ENCODE measurements at places on chromosomes 3 and 15.

DNA sequence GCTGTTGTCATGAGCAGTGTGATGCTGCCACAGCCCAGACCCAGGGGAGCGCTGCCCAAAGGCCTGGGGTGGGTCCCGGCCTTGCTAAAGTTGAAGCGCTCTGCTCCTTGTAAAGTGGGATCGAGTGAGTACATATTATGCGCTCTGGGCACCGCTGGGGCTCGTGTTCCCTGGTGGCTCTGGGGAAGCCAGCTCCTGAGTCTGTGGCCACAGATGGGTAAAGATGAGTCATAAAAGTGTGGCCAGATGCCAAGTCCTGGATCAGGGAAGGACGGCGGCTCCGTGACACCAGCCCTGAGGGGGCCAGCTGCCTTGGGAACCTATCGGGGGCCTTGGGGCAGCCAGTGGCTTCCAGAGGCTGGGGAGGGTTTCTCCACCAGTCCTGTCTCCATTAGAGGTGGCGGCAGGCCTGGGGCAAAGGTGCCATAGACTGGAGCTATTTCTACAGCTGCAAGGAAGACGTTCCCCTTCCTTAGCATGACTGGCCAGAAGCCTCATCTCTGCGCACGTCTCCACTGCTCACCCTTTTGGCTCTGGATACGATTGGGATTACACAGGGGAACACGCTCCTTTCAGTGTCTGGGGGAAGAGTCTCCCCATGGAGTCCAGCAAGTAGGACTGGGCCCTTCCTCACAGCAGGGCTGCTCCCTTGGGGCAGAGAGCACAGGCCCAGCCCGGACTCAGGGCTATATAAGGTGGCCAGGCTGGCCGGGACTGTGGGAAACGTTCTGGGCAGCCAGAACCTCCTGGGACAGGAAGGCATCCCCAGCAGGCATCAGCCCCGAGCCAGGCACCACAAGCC lies 1.2 kb upstream of the ITIH4 start:
- H3K27ac ChIP-seq = no peak overlapping the region
- H3K4me1 ChIP-seq = no peaks in the 10 kb centered on the region
- H3K36me3 ChIP-seq = no peaks in the 10 kb centered on the region
- no peak for DNase-seq
- H3K4me3 ChIP-seq = no peak overlapping the region

DNA sequence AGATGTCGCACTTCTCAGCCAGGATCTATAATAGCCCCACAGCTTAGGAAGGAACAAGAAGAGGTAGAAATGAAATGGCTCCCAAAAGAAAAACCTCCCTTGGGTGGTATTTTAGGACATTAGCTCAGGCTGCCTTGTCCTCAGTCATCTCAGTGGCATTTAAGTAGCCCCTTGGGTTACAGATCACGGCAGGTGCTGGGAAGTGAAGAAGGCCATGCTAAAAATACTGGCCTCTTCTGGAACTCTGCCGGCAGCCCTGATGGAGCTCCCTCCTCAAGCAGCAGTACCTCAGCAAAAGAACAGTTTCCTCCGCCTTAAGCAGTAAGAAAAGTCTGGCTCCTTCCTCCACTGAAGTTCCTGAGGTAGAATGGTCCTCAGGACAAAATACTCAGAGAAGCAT lies 7.3 kb upstream of the TPM1 start:
- no peak overlapping the region for H3K4me3 ChIP-seq
- H3K36me3 ChIP-seq = no peaks in the 10 kb centered on the region
- no peaks in the 10 kb centered on the region for H3K4me1 ChIP-seq
- H3K27ac ChIP-seq = no peak overlapping the region

- H3K27me3 ChIP-seq = no peaks in the 10 kb centered on the region
- peaks cover 9% of the 10 kb centered on the region for H3K4me1 ChIP-seq
- peaks cover 35% of the 10 kb centered on the region for H3K36me3 ChIP-seq
- no peak overlapping the region for H3K27ac ChIP-seq
Measured at GRCh38 chr15:51861557-51862359, 32.3 kb downstream of the TMOD3 start.

DNA sequence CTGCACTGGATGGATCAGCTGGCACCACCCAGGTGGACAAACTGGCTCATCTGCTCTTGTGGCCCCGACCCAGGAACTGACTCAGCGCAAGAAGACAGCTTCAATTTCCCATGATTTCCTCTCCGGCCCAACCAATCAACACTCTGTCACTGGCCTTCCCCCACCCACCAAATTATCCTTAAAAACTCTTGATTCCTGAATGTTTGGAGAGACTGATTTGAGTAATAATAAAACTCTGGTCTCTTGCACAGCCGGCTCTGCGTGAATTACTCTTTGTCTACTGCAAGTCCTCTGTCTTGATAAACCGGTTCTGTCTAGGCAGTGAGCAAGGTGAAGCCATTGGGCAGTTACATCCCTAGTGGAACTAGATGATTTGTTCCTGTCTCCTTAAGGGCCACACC lies 16.1 kb downstream of the BDH1 start:
- DNase-seq = no peak
- H3K4me3 ChIP-seq = no peak overlapping the region
- no peak overlapping the region for H3K27ac ChIP-seq
- no peaks in the 10 kb centered on the region for H3K36me3 ChIP-seq

DNA sequence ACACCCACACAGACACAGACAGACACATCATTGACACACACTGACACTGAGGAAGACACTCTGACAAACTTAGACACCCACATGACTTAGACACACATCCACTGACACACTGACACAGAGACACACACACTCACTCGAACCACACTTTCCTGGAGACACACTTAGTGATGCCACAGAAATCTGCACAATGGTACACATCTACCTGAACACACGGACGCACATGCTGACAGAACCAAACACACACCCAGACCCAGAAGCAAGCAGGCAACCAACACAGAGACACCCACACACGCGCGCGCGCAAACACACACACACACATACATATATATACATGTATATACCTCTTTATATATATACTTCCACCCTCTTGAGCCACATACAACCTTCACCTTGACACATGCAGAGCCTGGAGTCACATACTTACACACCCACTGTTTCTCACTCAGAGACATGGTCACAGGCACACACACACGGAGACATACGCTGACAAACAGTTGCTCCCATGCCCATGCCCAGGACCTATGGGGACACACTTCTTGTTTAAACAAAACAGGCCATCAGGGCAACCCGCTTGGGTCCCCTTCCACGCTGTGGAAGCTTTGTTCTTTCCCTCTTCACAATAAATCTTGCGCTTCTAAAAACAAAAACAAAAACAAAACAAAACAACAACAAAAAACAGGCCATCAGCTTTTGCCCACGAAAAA lies 913 bp upstream of the SCN5A start:
- H3K27me3 ChIP-seq = peaks cover 9% of the 10 kb centered on the region
- no peaks in the 10 kb centered on the region for H3K36me3 ChIP-seq
- peaks cover 13% of the 10 kb centered on the region for H3K4me1 ChIP-seq
- H3K27ac ChIP-seq = no peak overlapping the region
- DNase-seq = peak; percentile 16

GRCh38 chr3:69715204-69715603 lies 24.1 kb upstream of the MITF start:
- no peaks in the 10 kb centered on the region for H3K4me1 ChIP-seq
- H3K27me3 ChIP-seq = no peaks in the 10 kb centered on the region
- H3K27ac ChIP-seq = no peak overlapping the region
- H3K4me3 ChIP-seq = no peak overlapping the region

DNA sequence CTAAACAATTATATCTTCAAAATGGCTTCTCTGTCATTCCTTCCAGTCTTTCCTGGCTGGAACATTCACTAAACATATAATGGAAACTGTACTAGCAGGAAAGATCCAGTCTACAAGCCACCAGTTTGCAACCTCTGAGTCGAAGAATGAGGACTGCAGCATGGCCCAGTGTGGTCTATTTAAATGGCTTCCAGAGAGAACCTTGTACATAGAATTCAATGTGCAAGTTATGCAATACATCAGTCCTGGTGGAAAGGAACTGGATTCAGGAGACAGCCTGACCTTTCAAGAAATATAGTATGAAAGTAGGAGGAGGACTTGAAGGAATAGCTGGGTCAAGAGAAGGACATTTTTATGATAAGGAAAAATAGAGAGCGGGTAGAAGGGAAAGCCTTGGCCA lies 49.9 kb downstream of the NEK10 start:
- no peak for DNase-seq
- H3K4me3 ChIP-seq = no peak overlapping the region
- H3K4me1 ChIP-seq = no peaks in the 10 kb centered on the region
- no peaks in the 10 kb centered on the region for H3K27me3 ChIP-seq
- no peaks in the 10 kb centered on the region for H3K36me3 ChIP-seq

DNA sequence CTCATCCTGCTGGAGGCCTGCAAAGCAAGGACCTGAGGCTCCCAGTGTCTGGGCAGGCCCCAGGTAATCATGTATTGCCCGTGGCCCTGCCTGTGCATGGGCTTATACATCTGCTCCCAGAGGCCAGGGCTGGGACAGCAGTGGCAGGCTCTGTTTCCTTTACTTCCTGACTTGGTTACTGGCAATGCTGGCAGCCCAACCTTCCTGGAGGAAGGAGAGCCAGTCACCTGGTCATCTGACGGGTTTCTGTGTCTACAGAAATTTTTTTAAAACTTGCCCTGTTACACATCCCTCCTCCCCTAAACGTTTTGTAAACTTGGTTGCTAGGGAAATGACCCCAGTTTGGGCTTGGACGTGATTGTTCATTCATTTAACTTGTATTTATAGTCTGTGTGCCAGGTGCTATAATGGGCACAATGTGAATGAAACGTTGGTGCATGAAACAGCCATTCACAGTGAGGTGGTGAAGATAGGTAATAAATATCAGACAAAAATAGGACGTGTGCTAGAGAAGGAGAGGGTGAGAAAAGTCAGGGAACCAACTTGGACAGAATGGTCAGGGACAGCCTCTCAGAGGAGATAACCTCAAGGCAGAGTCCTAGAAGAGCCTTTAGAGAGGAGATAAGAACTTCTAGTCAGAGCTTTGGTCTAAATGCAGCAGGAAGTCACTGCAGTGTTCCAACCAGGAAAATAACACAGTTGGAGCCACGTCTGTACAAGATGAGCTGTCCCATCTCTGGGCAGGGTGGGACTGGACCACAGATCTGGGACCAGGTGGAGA lies 14.1 kb downstream of the TEX264 start:
- H3K27me3 ChIP-seq = no peaks in the 10 kb centered on the region
- no peak overlapping the region for H3K4me3 ChIP-seq
- H3K4me1 ChIP-seq = peaks cover 59% of the 10 kb centered on the region
- DNase-seq = no peak
- H3K27ac ChIP-seq = peak overlapping the region; percentile 87

DNA sequence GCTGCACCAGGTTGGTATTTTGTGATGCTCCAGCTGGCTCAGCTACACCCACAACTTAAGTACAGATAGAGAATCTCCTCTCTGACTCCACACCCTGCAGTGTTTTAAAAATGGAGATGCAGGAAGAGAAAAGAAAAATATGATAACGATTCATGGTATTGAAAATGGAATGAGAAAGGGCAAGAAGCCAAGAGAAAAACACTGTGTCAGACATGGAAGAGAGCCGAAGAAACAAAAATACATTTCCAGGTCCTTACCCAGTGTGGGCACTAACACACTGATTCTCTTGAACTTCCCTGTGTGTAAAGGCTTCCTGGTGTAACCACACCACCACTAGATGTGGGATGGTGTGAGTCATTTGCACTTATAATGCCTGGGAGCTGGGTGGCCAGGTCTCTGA lies 93.1 kb downstream of the GMPS start:
- H3K27me3 ChIP-seq = no peaks in the 10 kb centered on the region
- no peaks in the 10 kb centered on the region for H3K4me1 ChIP-seq
- no peak overlapping the region for H3K4me3 ChIP-seq
- DNase-seq = no peak
- H3K36me3 ChIP-seq = no peaks in the 10 kb centered on the region

- H3K27ac ChIP-seq = no peak overlapping the region
- DNase-seq = no peak
- H3K4me3 ChIP-seq = no peak overlapping the region
- H3K27me3 ChIP-seq = no peaks in the 10 kb centered on the region
Measured at GRCh38 chr3:99330924-99331532, 307.4 kb upstream of the COL8A1 start.

DNA sequence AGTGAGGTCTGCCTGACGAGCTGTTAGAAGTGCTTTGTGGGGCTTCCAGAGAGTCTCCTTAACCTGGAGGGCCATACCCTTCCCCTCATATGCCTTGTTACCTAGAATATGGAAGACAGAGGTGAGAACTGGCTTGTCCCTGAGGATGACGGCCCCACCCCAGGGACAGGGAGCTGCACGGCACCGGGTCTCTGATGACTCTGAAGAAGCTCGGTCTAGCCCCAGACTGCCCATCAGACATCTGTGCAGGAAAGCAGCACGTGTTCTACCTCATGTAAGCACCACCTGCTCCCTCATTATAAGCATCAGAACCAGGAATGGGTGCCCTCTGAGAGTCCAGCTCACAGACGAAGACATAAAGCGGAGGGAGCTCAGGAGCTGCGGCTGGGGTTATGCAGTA lies 18.0 kb downstream of the MYO5C start:
- no peak overlapping the region for H3K4me3 ChIP-seq
- no peak for DNase-seq
- no peak overlapping the region for H3K27ac ChIP-seq
- no peaks in the 10 kb centered on the region for H3K36me3 ChIP-seq
- H3K27me3 ChIP-seq = no peaks in the 10 kb centered on the region
- no peaks in the 10 kb centered on the region for H3K4me1 ChIP-seq

DNA sequence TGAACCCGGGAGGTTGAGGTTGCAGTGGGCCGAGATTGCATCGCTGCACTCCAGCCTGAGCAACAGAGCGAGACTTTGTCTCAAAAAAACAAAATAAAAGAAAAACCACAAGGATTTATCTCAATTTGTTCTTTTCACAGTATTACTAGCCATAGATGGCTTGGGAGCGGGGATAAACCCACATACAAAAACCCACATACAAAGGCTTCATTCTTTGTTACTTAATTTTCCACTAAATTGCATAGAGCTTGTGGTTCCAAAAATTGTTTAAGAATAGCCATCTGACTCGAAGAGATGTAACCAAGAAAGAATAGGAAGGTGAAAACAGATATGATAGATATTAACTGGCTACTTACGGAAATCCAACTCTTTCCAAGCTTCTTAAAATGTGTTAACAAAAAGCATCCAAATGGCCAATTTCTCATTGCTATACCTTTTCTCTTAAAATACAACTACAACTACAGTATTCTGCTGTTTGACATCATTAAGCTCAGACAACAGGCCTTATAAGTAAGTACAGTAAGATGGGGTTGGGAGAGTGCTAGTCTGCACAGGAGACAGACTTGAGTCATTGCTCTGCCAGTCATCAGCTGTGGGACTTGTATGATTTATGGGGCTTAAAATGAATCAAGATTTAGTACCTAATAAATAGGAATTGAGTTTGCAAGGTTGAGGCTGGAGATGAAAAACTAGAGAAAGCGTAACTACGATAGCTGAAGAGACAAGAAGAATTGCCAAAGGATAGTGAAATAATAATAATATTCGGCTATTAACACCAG lies 96.6 kb upstream of the PLXND1 start:
- no peaks in the 10 kb centered on the region for H3K4me1 ChIP-seq
- H3K27ac ChIP-seq = no peak overlapping the region
- H3K4me3 ChIP-seq = no peak overlapping the region
- DNase-seq = no peak
